ENCODE measurements at places on chromosomes 6 and 20.

DNA sequence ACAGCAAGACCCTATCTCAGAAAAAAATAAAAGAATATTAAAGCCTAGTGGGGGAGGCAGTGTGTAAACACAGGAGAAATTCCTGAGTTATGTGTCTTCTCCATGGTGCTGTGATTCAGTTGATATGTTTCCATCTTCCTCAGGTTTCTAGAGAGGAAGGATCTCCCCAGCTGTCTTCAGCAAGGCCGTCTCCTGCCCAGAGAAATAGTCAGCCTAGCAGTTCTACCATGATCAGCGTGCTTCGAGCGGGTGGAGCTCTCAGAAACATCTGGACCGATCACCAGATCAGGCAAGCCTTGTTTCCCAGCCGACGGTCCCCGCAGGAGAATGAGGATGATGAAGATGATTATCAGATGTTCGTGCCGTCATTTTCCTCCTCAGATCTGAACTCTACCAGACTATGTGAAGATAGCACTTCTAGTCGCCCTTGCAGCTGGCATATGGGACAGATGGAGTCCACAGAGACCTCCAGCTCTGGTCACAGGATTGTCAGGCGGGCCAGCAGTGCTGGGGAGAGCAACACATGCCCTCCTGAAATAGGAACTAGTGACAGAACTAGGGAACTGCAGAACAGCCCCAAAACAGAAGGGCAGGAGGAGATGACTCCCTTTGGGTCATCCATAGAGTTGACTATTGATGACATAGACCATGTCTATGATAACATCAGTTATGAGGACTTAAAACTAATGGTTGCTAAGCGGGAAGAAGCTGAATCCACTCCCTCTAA lies 34.9 kb upstream of the MTHFD1L start:
- DNase-seq, result no peak

DNA sequence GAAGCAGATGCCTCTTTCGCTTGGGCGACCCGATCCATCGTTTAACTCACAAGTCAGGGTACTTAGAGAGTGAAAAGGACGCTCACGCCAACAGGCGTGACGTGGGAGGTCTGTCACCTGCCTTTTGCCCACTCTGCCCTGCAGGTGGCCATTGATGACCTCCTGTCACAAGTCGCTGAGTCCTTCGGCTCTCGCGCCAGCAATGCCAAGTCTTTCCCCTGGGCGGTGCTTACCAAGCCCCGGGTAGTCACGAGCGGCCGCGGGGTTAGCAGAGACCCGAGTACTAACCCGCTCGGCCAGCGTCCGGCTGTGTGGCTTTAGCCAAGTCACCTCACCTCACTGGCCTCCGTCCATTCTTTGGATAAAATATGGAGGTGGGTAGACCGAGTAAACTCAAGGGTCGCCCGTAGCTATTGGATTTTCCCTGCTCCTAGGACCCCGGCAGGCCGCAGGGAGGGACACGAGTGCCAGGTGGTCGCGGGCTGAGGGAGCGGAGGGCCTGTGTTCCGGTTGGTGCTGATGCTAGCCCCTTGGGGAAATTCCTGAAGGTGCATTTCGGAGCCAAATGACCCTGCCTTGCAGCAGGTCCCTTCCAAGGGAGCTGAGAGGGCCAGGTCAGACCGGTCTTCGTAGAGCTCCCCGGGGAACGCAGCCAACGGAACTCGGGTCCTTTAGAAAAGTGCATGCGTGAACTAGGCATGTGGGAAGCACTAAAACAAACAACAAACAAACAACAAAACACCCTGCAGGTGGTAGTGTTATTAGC lies 668 bp downstream of the PKIB start:
- DNase-seq, result peak; percentile 30

GRCh38 chr6:19734061-19734460 lies 103.1 kb upstream of the ID4 start:
- no peak for DNase-seq

- DNase-seq, result no peak
These were observed 671.7 kb upstream of the CITED2 start for GRCh38 chr6:140046016-140046632.

GRCh38 chr6:134593887-134594286 lies 276.0 kb upstream of the SGK1 start:
- DNase-seq, result no peak

GRCh38 chr6:12173661-12174060 lies 116.5 kb upstream of the EDN1 start:
- no peak for DNase-seq

DNA sequence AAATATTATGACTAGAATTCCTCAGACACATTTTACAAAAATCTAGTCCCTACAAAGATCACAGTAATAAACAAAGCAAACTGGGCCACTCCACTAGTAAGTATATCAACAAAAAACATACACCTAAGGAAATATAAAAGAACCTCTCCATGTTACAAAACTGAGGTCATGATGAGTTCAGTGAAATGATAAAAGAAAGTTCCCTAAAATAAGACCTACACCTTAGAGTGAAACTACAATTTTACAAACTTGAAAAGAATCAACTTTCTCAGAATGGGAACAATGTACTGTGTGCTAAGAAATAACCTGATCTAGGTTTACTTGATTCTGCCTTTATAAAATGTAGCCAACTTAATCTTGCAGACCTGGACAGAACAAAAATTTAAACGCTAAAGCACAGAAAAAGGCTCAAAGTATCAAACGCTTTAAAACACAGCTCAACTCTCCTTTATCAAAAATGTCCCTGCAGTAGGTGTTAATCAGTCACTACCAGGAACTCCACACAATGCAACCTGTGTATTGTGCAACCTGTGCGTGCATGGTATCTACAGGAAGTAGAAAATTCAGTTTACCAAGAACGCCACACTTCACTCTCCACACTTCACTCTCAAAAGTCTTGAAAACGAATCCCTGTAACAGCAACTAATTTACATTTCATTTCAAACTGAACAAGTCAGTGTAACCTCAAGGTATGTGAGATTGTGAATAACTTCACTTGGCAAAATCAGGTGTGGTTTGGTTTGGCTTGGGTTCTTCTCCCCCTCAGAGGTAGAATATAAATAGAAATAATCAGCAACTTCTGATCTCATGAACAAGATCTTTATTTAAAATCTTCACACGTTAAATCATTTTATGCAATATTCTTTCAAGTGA lies 1.8 kb downstream of the RALGAPA2 start:
- DNase-seq, result no peak

DNA sequence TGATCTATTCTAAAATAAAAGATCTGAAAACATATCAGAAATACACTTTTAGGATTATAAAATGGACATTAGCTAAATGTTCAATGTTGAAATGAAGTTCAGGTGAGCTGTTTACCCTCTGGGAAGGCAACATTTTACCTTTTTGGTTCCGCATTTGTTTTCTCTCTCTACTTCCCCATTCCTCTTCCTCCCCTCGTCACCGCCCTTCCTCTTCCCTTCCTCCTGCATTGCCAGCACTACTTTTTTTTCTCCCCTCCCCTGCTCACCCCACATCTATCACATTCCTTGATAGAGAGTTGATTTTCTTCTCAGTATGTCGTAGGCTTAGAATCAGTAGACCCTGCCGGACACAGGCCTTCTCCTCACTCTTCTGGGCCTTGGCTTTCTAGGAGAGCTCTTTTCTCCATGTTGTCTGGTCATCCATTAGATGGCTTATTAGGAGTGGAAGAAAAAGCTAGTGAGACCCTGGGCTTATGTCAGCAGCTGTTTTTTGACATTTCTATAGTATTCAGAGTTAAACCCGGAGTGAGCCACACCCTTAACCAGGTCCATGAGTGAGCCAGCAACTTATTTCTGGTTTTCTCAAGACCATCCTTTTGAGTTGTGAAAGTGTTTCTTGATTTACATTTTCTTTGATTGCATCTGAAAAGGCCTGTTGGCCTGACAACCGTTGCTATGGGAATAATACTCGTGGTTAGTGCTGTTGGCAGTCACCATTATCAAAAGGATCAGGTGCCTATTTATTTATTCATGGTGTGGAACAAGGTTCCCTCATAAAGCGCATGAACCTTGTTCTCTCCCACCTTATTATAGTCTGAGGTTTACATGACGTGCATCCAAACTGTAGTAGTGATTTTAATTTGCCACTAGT lies 90.9 kb downstream of the DTD1 start:
- DNase-seq, result no peak

DNA sequence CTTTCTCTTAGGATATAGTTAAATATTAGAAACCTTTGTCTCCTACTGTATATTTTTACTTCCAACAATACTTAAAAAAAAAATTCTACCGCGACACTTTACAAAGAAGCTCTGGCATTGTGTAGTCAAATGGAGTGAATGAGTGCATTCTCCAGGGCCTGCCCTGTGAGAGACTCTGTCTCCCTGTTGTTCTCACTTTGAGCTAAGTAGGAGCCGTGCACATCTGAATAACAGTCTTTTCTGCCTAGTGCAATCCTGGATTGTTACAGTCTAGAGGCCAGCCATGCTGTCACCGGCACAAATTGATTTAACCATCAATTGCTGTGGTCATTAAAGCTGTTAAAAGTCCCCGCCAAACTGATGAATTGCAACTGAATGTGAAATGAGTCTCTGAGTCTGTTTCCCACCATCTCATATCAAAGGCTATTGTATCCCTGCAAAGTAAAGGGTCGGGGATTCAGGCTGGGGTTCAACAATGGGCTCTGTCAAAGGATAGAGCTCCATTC lies 156.0 kb downstream of the RFPL4B start:
- DNase-seq, result no peak

- DNase-seq, result no peak
These were observed 73.6 kb downstream of the NCR2 start for GRCh38 chr6:41408982-41409381.

GRCh38 chr6:29647927-29648642 lies 8.8 kb upstream of the MOG start:
- peak; percentile 7 for DNase-seq

DNA sequence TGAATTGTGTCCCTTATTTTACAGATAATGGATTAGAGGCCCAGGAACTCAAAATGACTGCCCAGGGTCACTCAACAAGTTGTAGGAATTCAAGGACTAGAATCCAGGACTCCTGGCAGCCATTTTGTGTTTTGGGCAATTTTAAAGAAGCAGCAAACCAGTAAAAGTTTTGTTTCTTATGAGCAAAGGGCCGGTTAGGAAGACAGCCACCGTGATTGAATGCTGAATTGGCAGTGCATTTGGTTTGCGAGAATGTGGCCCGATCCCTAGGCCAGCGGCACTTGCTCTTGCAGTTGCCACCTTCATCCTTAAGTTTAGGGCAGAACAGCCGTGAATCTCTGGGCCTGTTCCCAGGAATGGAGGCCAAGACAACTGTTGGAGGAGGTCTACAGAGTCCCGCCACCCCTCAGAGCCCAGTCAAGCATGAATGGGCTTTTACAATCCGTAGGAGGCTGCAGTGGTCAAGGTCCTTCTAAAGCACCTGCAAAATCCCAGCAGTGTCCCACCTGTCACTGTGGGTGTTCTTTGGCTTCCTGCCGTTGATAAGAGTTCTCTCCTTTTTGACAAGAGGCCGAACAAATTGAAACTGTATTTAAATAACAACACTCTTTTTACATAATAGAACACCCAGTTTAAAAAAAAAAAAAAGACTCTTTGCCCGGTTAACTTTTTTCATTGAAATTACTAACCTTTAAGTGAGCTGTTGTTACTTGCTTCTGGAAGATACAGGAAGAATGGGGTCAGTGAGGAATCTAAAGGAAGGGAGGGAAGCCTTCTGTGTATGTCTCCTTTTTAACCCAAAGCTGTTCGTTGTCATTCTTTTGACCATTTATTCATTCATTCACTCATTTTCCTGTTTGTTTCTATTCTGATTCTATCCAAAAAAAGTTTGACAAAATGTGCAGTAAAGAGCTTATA lies 68.7 kb downstream of the PHACTR2 start:
- no peak for DNase-seq

GRCh38 chr6:89616531-89616930 lies 22.0 kb downstream of the LYRM2 start:
- DNase-seq, result no peak

DNA sequence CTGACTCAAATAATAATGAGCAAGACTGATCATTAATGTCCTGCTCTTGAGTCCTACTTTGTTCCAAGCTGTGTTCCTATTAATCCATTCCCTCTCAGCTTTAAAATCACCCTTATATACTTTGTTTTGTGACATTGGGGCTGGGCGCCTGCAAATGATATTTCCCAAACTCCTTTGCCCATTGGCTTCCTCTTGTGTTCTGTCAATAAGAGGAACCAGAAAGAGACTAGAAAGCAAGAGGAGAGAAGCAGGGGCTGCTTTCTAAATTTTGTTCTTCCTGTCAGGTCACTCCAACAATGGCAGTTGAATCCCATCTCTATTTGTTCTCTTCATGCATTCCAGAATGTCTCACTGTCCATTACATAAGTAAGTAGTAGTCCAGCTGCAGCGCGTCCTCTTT lies 21.6 kb upstream of the TRIM27 start:
- no peak for DNase-seq

GRCh38 chr6:8947900-8948299 lies 512.6 kb upstream of the SLC35B3 start:
- DNase-seq, result no peak

DNA sequence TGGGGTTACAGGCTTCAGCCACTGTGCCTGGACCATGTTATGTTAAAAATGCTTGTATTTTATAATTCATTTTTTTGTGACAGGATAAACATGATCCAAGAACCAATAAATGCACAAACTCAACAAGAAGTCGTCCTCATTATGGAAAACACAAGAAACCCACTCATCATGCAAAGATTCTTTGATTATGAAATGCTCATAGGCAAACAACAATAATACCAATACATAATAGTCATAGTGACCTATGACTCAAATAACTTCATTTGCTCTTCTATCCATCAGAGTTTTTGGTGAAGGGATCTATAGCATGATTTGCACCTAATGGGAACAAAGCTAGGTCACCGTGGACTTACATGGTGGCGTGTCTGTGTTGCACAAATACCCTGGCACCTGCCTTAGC lies 217.1 kb upstream of the THEMIS start:
- DNase-seq, result no peak

DNA sequence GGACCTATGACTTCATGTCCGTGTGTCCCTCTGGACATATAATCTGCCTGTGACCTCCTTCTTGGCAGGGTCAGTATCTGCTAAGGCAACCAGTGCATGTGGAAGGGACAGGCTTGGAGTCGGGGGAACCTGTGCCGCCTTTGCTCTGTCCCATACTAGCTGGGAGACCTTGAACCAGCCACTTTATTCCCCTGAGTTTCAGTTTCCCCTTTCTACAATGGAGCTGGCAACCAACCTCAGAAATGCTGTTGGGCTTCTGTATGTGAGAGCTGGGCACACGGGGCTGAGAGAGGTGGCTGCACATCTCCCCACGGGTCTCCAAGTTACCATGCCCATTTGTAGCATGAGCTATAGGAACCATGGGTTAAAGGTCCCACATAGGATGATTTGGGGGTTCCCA lies 53.8 kb downstream of the CD40 start:
- no peak for DNase-seq

- no peak for DNase-seq
These were observed 75.0 kb downstream of the NOL4L start for GRCh38 chr20:32510120-32510600.

GRCh38 chr20:59120491-59120890 lies 43.1 kb upstream of the ZNF831 start:
- DNase-seq, result no peak

GRCh38 chr6:45727228-45727627 lies 288.4 kb downstream of the CLIC5 start:
- DNase-seq, result no peak

GRCh38 chr6:90978046-90978445 lies 391.2 kb upstream of the MAP3K7 start:
- DNase-seq, result no peak

- no peak for DNase-seq
These were observed 69.3 kb downstream of the PDSS2 start for GRCh38 chr6:107390056-107390455.

- DNase-seq, result no peak
These were observed 124.6 kb downstream of the REV3L start for GRCh38 chr6:111358454-111358853.
